ENCODE measurements at places on chromosomes 1 and 21.

GRCh38 chr1:110508028-110508940 is 10.7 kb downstream of the KCNA10 start:
- no peak for DNase-seq

GRCh38 chr1:191901651-191902050 is 256.6 kb upstream of the RGS18 start:
- no peak for DNase-seq

GRCh38 chr21:41894922-41895557 is 15.9 kb upstream of the PRDM15 start:
- no peak for DNase-seq

DNA sequence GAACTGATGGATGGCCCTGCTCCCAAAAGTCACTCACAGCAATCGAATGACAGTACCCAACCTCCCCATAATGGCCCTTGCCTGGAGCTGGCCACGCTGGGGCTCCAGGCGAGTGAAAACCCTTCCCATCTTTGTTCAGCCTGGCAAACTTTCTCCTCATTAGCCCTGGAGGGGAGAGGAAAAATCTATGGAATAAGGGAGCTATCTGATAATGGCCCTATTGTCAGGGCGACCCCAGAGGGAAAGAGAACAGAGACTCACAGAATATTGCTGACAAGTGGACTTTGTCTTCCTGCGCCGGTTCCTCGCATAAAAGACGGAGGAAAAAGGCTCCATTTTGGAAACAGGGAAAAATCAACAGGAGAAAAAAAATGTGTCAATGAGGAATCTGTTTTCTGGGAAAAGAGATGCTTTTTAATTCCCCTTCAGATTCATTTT is 13.0 kb upstream of the ARHGEF16 start:
- DNase-seq, result no peak

- no peak for DNase-seq
Measured at GRCh38 chr21:37061926-37062592, 10.8 kb downstream of the PIGP start.

DNA sequence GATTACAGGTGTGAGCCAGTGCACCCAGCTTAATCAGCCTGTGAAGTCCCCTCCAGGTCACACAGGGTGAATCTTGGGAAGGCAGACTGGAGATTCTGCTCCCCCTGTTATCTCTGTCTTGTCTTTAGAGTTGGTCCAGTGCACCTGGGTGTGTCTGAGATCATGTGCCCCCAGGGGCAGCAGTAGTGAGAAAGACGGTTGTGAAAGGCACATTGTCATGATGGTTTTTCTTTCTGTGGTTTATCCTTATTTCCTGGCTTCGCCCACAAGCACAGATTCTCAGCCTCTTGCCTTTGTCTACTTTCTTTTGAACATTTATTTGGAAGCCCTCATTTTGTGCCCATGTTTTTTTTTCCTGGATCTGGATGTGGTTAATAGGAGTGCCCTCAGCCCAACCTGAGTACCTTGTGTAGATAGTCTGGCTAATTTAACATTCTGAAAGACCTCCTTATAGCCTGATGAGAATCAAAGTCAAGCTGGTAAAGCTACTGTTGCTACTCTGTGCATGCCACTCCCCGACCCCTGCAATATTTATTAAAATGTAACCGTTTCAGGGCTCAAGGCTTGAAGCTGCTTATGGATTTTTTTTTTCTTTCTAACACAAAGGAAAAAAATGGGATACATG is 23.7 kb downstream of the UCK2 start:
- DNase-seq, result no peak

DNA sequence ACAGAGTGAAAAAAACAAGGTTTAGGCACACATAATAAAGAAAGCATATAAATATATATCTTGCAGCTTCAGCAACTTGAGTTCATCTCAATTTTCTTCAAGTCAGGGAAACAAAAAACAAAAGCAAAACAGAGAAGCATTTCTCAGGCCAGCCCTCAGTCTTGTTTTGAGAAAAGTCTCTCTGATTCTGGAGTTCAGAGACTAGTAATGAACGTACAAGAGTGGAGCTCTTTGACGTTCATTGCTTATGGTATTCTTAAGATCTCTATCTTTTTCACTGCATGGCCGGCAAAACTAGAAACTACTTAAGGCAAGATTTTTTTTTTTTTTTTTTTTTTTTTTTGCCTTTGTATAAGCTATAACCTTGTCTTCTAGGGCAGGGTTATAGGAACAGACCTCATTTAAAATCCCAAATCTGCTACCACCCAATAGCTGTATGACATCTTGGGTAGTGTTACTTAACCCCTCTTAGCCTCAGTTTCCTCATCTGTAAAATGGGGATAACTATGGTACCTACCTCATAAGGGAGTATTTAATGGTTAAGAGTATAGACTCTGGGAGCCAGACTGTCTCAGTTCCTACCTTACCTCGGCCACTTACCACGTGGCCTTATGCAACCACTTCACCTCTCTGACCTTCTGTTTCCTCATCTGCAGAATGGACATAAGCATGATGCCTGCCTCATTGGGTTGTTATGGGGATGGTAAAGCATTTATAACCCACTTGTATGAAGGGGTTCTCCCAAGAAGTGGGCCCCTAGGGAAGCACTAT is 33.6 kb downstream of the LMO4 start:
- no peak for DNase-seq

GRCh38 chr1:118914379-118915161 is 73.6 kb downstream of the TBX15 start:
- DNase-seq, result no peak

DNA sequence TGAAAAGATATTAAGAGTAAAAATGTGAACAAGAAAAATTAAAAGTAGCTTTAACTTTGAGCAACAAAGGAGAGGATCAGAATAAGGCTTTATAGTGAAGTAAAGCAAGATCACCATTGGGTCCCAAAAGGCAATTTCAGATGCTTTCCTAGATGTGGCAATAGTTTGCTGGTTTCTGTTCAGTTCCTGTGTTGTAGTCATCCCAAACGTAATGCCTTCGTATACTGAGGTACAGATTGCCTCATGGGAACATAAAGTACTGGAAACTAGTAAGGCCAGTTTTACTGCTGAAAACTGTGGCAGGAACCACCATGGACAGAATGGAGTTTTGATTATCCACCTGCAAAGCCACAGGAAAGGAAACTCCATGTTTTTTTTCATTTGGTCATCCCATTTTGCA is 283.5 kb upstream of the SGIP1 start:
- DNase-seq, result no peak

DNA sequence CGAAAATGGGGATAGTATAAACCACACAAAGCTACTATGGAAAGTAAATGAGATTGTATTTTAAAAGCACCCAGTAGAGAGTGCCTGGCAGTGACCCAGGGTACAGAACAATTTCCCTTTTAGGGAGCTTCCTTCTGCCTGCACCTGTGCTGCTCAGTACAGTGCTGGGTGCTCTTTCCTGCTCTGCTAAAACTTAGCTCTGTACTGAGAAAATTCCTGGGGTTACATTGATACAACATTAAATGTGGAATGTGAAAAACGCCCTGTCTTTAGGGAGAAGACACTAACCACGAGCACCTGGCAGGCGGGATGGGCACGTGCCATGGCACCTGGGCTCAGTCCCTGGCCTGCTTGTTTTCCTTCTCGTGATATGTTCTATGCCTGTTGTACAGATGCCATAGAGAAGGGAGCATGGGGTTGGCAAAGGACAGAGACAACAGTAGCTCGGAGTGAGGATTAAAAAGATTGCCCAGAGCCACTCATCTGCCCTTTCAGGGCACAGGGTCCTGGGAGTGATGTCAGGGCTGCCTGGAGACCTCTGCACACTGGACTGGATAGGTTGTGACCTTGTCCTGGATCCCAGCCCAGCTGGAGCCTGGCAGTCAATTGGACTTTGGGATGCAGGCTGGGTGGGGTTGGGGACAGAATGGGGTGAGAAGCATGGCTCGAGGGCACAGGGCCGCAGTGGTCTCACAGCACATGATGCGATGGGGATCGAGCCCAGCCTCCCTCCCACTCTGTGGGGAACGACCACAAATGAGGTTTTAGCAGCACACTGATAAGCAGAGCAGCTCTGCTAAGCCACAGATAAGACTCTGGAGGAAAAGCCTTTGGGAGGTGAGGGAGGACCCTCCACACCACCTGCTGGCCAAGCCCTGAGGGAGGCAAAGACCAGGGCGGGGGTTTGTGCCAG is 4.2 kb downstream of the SPATA46 start:
- no peak for DNase-seq

DNA sequence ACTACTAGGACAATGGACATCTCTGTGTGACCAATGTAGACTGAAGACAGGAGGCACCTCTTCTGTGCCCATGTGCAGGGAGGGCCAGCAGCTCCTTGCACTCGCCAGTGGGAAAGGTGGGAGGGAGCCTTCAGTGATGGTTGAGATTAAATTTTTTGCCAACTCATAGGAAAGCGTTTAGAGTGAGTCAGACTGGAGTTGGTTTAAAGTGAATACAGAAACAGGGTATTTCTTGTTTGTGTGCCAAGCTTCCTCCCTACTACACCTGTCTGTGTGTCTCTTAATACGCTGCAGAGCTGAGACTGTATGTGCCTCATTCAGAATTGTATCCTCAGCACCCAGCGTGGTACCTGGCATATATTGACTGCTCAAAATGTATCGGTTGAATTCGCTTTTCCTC is 13.5 kb upstream of the COL16A1 start:
- DNase-seq, result no peak

Data from activated T-cell treated with anti-CD3 and anti-CD28 coated beads, Interleukin-2, amount 50 U/mL, for 72 hours (primary cell).